ENCODE measurements at places on chromosomes 2 and 18. TPM values are rescaled to one million over a fixed set of nuclear protein-coding genes. Genes with fewer than 3 reads are reported as not detected.

DNA sequence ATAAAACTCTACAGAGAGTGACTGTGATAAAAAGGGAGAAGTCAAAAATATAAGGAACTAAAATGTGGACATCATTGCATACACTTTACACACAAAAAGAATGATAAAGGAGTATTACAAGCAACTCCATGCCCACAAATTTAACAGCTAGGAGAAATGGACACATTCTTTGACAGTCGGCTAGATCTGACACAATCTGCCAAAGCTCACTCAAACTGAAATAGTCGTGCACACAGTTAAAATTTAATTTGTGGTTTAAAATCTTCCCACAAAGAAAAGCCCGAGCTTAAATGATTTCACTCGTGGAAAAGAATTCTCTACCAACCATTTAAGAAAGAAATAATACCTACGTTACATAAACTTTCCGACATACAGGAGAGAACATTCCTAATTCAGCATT, 132.4 kb downstream of the ZAP70 start:
- no peak for DNase-seq

- no peak for DNase-seq
These were observed 154.1 kb upstream of the BOD1L2 start for GRCh38 chr18:56992777-56993176.

SERPINB10 gene
- not detected for total RNA-seq

TEX44 gene
- total RNA-seq = not detected

DNA sequence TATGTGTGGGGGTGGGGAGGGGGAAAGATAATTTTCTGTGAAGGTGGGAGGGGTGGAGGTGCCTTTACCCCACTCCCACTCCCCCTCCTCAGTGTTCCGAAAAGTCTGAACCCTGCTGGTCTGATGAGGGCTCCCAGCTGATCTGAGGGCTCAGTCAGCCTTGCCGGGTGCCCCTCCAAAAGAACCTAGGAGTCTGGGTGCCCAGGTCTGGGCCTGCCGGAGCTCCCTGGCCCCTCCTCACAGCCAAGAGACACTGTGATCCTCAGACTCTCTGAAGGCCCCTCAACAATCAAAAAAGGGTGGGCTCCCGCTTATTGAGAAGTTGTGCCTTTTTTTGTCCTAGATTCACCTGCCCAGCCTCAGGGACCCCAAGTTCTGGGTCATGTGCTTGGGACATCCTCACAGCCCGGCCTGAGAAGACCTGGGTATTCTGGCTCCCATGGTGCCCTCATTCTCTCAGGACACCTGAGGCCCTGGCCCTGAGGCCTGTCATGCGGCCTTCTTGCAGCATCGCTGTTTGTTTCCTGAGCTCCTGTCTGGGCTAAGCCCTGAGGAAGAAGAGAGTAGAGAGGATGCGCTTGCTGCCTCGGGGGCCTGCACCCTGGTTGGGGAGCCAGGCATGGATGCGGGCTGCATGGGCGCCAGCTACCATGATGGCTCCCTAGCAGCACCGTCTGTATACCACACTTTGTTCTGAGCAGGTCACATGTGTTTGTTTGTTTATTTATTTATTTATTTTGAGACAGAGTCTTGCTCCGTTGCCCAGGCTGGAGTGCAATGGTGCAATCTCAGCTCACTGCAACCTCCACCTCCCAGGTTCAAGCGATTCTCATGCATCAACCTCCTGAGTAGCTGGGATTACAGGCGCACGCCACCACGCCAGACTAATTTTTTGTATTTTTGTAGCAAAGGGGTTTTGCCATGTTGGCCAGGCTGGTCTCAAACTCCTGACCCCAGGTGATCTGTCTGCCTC, 44.0 kb downstream of the SDC1 start:
- DNase-seq = no peak

Data from heart right ventricle (tissue), 16 donors.